Lung (tissue), 17 donors: ENCODE measurements at places on chromosomes 1 and 21.

DNA sequence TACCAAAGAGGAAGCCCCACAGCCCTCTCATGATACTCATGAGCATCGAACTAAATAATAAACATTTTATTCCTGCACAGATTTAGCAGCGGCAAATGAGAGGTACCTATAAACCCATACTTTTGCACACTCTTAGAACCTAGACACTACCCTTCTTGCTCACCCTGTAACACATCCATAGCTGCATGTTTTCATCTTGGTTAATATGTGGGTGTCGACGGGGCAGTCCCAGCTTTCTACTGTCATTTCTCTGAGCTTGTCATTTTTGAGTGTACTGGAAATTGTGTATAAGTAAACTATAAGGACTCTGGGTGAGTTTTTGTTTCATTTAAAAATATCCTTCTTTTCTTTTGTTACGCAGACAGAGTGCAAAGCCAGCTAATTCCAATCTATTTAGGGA is 25.5 kb downstream of the OVGP1 start:
- no peak for DNase-seq

GRCh38 chr1:199226163-199226562 is 587.3 kb downstream of the PTPRC start:
- no peak for DNase-seq

- DNase-seq = no peak
Observed at GRCh38 chr1:243845888-243846287, 4.2 kb downstream of the AKT3 start.

DNA sequence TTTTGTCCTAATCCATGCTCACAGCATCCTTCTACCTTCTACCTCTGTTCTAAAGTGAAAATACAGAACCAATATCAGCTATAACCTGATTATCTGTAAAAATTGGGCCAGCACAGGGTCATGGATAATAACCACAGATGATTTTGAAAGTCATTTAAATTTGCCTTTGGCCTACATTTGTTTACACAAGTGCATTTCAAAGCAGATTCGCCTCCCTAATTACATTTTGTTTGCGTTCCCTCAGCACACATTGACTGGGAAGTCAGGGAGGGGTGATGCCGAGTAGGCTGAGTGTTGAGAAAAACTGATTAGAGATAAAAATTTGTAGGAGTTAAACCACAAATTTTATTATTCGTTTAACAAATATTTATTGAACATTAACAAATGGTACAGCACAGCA is 19.2 kb upstream of the RGS8 start:
- no peak for DNase-seq

GRCh38 chr1:40257688-40258444 is at the start of gene ZMPSTE24:
TSS of gene ZMPSTE24 (plus strand) at chr1:40258236. CDS start at chr1:40258272, 36 bp downstream.
- DNase-seq = peak; percentile 98

DNA sequence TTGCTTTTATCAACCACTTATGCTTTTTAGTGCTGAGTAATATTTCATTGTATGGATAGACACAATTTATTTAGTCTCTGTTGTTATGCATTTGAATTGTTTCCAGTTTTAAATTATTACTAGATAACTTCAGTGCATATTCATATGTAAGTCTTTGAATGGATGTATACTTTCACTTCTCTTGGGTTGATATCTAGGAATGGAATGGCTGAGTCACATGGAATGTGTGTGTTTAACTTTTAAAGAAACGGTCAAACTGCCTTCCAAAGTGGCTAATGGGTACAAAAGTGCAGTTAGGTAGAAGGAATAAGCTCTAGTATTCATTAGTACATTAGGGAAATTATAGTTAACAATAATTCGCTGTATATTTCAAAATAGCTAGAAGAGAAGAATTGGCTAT is 82.4 kb downstream of the NPHS2 start:
- no peak for DNase-seq

DNA sequence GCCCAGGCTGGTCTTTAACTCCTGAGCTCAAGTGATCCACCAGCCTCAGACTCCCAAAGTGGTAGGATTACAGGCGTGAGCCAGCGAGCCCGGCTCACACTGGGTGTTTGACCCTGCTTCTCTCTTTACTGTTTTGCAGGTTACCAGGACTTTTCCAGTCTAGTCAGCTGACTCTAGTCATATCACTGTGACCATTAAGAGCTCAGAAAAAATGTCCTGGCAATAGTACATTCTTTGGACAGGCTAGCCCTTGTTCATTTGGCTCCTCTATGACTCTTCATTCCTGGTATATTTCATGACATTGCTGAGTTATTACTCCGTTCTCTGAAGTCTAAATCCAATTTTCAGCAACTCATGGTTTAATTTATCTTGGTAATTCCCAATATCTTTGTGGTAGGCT is 8.0 kb upstream of the CA6 start:
- DNase-seq = no peak

- DNase-seq = no peak
Observed at GRCh38 chr1:182446033-182446669, 3.8 kb upstream of the RGSL1 start.

DNA sequence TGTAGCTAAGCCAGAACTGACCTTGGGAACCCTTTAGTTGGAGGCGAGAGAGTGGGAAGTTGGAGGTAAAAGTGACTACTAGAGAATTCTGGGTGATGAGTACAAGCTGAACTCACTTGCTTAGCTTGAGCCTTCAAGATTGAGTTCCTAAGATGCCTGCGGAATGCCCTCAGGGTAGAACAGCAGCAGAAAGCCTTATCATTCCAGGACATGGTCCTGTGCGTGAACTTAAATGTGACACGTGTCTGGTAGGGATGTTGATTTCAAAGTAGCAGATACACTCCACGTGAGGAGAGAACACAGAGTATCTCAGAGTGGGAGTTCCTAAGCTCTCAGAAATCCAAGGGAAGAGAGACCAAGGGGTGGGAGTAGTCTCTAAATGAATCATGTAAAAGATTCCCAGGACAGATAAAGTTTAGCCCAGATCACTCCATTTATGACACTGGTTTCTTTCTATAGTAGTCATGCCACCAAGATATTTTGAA is 60.1 kb downstream of the KCNK1 start:
- no peak for DNase-seq

- no peak for DNase-seq
Observed at GRCh38 chr1:11377001-11377583, 101.9 kb upstream of the DISP3 start.

DNA sequence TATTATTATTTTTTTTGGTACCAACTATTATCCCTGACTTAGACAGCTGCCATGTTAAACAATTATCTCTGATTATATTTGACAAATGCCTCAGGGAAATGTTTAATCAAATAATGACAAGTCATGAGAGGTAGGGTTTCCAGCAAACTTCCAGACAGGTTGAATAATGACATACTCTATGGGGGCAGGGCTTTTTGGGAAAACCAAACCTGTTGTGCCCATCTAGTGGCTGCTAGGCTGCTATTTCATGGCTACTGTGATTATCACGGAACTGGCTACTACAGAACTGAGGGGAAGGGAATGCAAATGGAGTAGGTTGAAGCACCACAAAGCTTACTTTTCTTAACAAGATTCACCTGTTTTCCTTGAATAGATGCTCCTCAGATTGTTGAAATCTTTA is 77.6 kb downstream of the DUSP10 start:
- no peak for DNase-seq

DNA sequence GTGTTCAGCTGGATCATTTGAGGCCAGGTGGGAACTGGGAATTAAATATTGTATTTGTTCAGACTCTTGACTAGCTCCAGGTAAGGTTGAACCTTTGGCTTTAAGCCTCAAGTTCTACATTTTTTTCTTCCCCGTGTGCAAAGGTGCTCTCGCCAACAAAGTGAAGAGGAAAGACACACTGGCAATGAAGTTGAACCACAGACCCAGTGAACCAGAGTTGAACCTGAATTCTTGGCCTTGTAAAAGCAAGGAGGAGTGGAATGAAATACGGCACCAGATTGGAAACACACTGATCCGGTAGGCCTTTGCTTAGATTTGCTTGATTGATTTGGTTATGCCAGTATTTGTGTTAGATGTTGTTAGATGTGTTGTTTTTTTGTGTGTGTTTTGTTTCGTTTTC is 25.5 kb upstream of the RCC1 start:
- no peak for DNase-seq

- peak; percentile 78 for DNase-seq
Observed at GRCh38 chr1:111139324-111139955, 453 bp downstream of the DRAM2 start.
